ENCODE measurements at places on chromosomes 3 and 15.
A peak's percentile ranks its signal among the peaks of the same experiment; 100 is the strongest.

- DNase-seq, result no peak
Observed at GRCh38 chr3:141392897-141393734, 24.8 kb downstream of the ZBTB38 start.

- no peak for DNase-seq
Observed at GRCh38 chr15:90042766-90043529, 41.8 kb downstream of the ZNF710 start.

- DNase-seq, result no peak
Observed at GRCh38 chr3:65545429-65545828, 493.3 kb downstream of the MAGI1 start.

DNA sequence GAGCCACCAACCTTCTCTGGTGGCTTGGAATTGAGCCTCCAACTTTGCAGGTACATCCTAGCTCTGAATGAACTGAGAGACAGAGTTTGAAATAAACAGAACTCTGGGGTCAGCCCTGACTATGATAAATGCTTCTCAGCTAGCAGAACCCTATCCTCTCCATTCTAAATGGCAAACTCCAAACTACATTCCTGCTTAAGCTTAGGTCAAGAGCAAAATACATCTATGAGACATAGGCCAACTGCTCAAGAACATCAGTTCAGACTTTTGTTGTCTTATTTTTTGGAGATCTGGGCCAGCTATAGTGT, 1.5 kb upstream of the SH3BP5 start:
- DNase-seq, result no peak

DNA sequence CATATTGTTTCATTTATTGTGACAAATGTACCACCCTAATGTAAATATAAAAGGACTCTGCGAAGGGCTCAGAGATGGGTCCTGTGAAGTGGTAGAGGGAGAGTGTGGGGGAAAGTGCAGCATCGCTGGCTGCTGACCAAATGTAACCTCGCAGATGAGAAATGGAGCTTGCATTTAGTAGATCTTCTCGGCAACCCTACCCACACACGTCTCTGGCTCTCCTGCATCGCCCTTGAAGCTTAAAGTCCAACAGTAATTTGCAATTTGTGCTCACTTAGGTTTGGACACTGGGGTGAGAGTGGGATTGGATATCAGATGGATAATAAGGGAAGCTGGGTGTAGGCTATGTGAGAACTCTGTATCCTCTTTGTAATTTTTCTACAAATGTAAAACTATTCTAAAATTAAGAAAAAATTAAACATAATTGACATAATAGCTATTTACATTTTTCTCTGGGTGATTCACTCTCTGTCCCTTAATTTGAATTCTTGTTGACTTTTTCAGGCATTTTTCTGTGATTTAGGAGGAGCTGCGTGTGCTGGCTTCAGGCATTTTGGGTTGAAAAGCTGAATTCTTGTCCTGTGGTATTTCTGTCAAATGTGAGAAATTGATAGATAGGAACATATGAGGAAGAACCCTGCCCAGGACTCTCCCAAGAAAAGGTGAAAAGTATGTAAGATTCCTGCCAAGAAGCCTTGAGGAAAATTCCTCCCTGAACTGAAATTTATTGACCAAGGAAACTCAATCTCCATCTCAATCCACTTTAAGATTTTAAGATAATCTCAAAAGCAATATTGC, 524.7 kb upstream of the MCTP2 start:
- DNase-seq, result no peak

- peak; percentile 35 for DNase-seq
Observed at GRCh38 chr3:134357914-134358811, 16.1 kb downstream of the AMOTL2 start.

DNA sequence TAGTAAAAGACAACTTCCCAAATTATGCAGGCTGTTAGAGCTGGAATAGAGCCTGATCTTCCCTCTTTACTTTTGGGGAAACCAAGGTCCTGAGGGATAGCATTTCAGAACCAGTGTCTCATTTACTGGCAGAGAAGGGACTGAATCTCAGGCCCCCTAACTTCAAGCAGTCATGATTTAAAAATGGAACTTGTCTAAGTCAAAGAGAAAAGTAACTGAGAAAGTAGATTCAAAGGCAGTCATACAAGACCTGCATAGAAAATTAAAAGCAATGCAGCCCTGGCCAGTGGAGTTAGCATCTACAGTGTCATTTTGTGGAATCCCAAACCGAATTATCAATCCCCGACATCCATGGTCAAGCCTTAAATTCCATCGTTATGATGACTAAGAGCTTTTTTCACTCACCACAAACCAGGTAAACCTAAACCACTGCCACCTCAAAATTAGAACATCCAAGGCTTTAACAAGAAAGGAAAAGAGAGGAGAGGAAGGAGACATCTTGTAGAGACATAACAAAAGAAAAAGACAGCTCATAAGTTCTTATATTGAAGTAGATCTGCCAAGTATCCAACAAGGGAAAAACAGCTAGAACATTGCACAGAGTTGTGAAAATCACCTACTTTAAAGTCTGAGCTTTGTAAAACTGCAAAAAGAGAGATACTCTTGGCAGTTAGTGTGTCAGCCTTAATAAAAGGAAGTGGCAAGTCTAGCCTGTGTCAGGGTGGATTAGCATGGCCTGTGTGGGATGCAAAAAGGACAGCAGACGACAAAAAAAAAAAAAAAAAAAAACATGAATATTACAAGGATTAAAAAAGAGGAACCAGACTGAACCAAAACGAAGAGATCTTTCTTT, 54.1 kb upstream of the CCR2 start:
- no peak for DNase-seq

- DNase-seq, result no peak
Observed at GRCh38 chr3:146813496-146813895, 208.3 kb upstream of the PLSCR5 start.

DNA sequence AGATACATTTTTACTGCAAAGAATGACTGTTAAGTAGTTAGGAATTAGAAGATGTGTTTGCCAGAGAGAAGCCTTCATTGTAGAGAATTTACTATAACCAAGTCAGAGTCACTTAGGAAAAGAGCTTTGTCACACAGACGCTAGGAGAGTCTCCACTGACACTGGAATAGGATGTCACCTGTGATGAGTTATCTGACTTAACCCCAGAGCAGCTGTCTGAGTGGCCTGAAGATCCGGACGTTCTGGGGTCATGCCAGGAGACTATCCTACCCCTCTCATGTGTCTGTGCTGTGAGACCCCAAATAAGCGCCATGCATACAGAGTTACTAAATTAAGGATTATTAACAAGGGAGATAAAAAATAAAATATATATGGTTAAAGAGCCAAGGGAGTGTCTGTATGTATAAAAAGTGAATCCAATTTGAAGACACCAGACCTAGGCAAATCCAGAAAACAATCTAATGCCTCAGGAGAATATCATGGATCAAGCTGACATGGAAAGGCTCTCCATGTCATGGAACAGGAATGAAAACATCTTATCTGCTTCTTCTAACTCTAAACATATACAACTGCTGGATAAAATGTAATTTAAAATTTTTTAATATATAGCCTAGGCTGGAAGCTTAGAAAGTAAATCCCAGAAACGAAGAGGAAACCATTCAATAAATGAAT, 43.5 kb downstream of the ITGB5 start:
- no peak for DNase-seq

DNA sequence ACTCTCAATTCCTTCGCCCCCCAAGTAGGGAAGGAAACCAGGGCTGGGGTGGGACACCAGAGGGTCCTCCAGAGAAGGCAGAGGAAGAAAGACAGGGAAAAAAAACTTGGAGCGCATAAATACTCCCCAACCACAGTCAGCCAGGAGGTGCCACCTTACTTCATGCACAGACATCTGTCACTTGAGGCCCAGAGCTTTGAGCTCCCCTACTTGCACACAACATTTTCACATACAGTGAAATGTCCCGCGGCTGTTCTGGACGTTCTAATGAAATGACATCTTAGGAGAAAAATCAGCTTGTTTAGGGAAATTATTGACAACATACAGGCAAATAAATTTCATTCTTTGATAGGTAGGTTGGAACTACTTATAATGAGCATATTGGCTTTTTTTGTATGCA, 113.0 kb downstream of the LIPC start:
- no peak for DNase-seq

DNA sequence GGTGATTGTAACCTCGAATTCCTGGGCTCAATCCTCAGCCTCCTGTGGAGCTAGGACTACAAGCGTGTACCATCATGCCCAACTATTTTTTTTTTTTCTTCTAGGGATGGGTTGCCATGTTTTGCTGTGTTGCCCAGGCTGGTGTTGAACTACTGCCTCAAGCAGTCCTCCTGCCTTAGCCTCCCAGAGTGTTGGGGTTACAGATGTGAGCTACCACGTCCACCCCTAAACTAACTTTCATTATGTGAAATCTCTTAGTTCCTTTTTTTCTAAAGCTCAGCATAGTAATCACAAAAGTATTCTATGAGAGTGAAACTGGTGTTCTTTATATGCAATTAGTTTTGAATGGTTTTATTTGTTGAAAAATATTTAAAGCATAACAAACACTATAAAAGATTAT, 92.1 kb downstream of the XRN1 start:
- no peak for DNase-seq

- DNase-seq, result peak; percentile 47
Observed at GRCh38 chr3:48504051-48504946, at the start of gene SHISA5. SHISA5 (minus strand) TSS chr3:48504174; CDS start chr3:48504094, 80 bp downstream.

- DNase-seq, result peak; percentile 66
Observed at GRCh38 chr3:18423401-18424212, 1.5 kb downstream of the SATB1 start.

GRCh38 chr15:58520464-58520863, 88.7 kb downstream of the LIPC start:
- DNase-seq, result no peak

GRCh38 chr3:125061170-125061569, 5.4 kb upstream of the HEG1 start:
- no peak for DNase-seq

DNA sequence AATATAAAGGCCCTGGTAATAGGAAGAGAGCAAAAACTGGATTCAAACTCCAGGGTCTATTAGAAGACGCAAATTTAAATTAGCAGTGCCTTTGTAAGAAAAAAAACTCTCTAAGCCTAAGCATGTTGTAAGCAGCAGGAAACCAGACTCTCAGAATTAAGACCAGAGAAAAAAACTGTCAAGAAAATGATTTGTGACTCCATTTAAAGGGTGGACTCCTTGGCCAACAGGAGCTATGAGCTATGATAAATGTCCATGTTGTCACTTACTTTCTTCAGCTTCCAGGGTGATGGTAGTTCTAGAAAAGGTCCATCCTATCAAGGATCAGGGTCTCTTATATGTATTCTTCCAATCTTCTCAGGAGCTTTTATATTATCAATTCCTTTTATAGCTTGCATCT, 34.9 kb upstream of the CCDC50 start:
- no peak for DNase-seq

- DNase-seq, result no peak
Observed at GRCh38 chr3:183517607-183518006, 37.9 kb downstream of the KLHL6 start.

- DNase-seq, result no peak
Observed at GRCh38 chr15:45099549-45100165, 14.3 kb downstream of the DUOX2 start.

- DNase-seq, result no peak
Observed at GRCh38 chr3:129845956-129846355, 47.6 kb downstream of the TMCC1 start.

DNA sequence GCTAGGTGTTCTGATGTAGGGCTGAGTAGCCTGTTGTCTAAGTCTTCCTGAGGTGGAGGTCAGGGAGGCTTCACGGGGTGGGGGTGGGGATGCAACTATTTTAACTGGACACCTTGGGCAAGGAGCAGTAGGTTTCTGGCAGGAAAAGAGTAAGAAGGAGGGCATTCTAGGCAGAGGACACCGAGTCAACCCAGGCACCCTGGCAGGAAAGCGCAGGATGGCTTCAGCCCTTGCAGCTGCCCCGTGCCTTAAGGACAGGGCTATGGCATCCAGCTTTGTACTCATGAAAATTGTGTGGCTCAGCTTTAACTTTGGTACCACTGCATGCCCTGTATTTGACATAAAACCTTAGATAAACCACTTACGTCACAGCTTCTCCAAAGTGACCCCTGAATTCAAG, 6.4 kb upstream of the FILIP1L start:
- DNase-seq, result no peak

- no peak for DNase-seq
Observed at GRCh38 chr15:98583771-98584430, 64.4 kb upstream of the IGF1R start.

GRCh38 chr15:79680720-79681119, 216.1 kb downstream of the MTHFS start:
- no peak for DNase-seq

DNA sequence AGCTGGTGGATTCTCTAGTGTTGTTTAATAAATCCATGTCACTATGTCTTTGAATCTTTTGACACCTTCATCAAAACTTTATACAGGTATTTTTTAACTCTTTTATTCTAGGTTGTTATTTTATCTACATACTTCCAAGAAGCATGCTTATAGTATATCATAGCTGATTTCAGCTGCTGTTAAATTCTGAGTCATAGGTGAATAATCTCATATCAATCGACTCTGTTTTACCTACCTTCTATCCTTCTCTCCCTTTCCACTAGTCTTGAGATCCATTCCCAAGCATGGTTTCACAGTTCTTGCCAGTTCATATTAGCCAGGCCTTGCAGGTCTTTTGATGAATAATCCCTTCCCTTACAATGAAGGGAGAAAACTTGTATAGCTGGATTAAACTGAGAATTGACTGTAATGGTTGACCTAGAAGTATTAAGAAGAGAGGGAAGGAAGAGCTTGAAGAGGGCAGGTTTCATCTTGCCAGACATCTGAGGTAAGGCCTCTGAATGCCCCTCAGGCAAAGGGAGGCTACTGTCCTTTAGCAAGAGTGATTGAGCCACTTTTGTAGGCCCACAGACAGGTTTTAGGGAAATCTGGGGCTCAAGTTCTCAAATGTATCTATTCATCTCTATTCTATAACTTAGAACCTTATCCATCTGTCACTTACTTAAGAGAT, 146.4 kb downstream of the EPHA6 start:
- DNase-seq, result no peak

- DNase-seq, result no peak
Observed at GRCh38 chr3:1752205-1752604, 346.5 kb upstream of the CNTN4 start.

All from globus pallidus (tissue), 1 donor.